ENCODE measurements at places on chromosomes 4 and X.
A peak's percentile ranks its signal among the peaks of the same experiment; 100 is the strongest.

DNA sequence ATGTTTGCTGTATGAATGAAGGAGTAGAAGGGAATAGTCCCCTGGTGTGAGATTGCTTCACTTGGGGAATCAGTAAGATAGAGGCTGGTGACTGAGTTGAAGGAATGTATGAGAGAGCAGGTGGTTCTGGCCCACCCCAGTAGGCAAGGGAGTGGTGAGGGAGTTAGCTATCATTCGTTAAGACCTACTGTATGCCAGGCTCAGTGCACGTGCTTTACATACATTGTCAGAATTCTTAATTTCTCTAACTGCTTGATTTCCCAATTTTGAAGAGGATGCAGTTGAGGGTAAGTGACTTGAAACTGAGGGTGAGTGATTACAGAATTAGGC lies 700 bp downstream of the VMA21 start:
- peak overlapping the region; percentile 98 for H3K27ac ChIP-seq
- no peaks in the 10 kb centered on the region for H3K27me3 ChIP-seq
- H3K36me3 ChIP-seq = no peaks in the 10 kb centered on the region
- H3K4me1 ChIP-seq = peaks cover 37% of the 10 kb centered on the region
- peak overlapping the region; percentile 86 for H3K4me3 ChIP-seq
- ATAC-seq = no peak

DNA sequence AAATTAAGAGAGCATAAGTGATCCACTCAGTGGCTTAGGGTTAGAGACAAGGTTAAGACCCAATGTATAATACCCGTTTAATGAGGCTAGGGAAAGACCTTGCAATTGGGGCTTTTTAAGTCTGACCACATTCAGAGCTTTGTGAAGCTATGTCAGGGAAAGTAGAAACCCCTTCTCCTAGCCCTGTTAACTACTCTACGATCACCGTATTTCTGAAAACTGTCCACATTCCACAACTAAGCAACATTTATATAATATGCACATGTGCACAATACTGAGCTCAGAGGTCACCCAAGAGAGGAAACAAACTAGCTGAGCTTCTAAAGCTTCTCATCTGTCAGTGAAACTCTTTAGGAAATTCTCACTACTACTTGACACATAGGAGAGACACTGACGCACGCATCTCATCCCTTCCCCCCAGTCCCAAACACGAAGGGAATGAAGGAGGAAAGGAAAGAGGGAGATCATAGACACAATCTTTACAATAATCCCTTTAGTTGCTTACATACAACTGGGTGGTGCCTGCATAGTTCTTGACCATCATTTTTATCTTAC lies 56.2 kb downstream of the METTL14 start:
- H3K36me3 ChIP-seq = peaks cover 32% of the 10 kb centered on the region
- H3K27me3 ChIP-seq = no peaks in the 10 kb centered on the region
- H3K4me1 ChIP-seq = no peaks in the 10 kb centered on the region

- H3K27me3 ChIP-seq = no peaks in the 10 kb centered on the region
- H3K36me3 ChIP-seq = no peaks in the 10 kb centered on the region
- H3K4me1 ChIP-seq = peaks cover 27% of the 10 kb centered on the region
- H3K4me3 ChIP-seq = peak overlapping the region; percentile 91
- H3K27ac ChIP-seq = peak overlapping the region; percentile 97
- ATAC-seq = no peak
These were observed 96.1 kb downstream of the PHKA2 start for GRCh38 chrX:18887825-18888212.

DNA sequence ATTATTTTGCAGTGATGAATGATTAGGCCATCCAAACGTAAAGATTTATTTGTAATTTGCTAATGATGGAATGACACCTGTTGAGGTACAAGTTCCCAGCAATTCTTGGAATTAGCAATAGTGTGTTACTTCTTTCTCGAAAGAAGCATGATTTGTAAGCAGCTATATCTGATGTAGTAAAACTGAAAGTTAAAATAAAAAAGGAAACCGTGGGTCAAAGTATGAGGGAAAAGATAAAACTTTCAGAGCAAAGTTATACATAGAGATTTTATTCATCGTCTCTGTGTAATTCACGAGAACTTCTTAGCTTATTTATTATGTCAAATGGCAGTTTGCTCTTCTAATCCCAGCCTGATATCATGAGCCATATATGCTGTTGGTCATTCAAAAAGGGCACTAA lies 59.0 kb downstream of the NFKB1 start:
- no peaks in the 10 kb centered on the region for H3K27me3 ChIP-seq
- peak overlapping the region; percentile 89 for H3K27ac ChIP-seq
- H3K4me3 ChIP-seq = peak overlapping the region; percentile 54
- peaks cover 66% of the 10 kb centered on the region for H3K4me1 ChIP-seq

- H3K27me3 ChIP-seq = no peaks in the 10 kb centered on the region
- peaks cover 16% of the 10 kb centered on the region for H3K36me3 ChIP-seq
These were observed 4.1 kb downstream of the SLC39A8 start for GRCh38 chr4:102341201-102341600.

- H3K36me3 ChIP-seq = no peaks in the 10 kb centered on the region
- no peak overlapping the region for H3K4me3 ChIP-seq
- ATAC-seq = no peak
- H3K27me3 ChIP-seq = no peaks in the 10 kb centered on the region
These were observed 1212.8 kb upstream of the ADGRL3 start for GRCh38 chr4:59987289-59987688.

- H3K4me3 ChIP-seq = no peak overlapping the region
- no peak for ATAC-seq
- peaks cover 50% of the 10 kb centered on the region for H3K36me3 ChIP-seq
- H3K4me1 ChIP-seq = no peaks in the 10 kb centered on the region
These were observed 3.0 kb upstream of the MAB21L2 start for GRCh38 chr4:150578745-150579501.

- no peaks in the 10 kb centered on the region for H3K27me3 ChIP-seq
- no peak overlapping the region for H3K27ac ChIP-seq
- H3K4me3 ChIP-seq = no peak overlapping the region
- no peaks in the 10 kb centered on the region for H3K4me1 ChIP-seq
These were observed 10.5 kb upstream of the GLUD2 start for GRCh38 chrX:121036951-121037350.

GRCh38 chrX:2500091-2500802 lies 529 bp downstream of the DHRSX start:
- peak overlapping the region; percentile 80 for H3K4me3 ChIP-seq
- H3K27ac ChIP-seq = peak overlapping the region; percentile 78
- no peaks in the 10 kb centered on the region for H3K36me3 ChIP-seq
- ATAC-seq = peak; percentile 67
- H3K27me3 ChIP-seq = no peaks in the 10 kb centered on the region
- peaks cover 41% of the 10 kb centered on the region for H3K4me1 ChIP-seq

DNA sequence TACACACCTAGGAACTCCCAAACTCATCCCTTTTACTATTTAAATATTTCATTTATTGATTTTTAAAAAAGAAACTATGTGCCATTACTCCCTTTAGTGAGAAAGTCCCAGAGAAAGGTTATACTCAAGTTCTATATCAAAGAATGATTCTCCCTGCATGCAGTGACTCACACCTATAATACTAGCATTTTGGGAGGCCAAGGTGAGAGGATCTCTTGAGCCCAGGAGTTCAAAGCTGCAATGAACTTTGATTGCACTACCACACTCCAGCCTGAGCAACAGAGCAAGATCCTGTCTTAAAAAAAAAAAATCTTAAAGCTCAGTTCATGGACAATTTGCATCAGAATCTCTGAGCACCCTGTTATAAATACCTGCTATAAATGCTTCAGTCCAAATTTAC lies 9.2 kb upstream of the RBPJ start:
- peak overlapping the region; percentile 73 for H3K27ac ChIP-seq
- H3K4me3 ChIP-seq = no peak overlapping the region
- peaks cover 16% of the 10 kb centered on the region for H3K4me1 ChIP-seq
- H3K27me3 ChIP-seq = no peaks in the 10 kb centered on the region
- no peak for ATAC-seq
- H3K36me3 ChIP-seq = no peaks in the 10 kb centered on the region

DNA sequence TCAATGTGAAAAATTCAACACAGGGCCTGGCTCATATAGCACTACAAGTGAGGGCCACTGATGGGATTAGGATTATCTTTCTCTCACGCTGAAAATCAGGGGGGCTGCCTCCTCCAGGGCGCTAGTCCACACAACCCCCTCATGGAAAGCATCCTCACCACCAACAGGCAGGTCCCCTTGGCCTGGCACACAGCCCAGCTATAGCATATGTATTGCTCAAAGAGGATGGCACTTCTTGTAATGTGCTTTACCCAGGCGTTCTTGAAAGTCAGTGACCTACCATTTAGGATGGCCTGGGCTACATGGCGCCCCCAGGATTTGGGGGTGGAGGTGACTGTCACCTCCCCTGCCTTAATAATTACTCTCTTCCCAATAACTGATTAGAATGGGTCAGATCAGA lies 71.0 kb upstream of the LSM6 start:
- ATAC-seq = no peak
- H3K36me3 ChIP-seq = no peaks in the 10 kb centered on the region
- peaks cover 12% of the 10 kb centered on the region for H3K4me1 ChIP-seq

DNA sequence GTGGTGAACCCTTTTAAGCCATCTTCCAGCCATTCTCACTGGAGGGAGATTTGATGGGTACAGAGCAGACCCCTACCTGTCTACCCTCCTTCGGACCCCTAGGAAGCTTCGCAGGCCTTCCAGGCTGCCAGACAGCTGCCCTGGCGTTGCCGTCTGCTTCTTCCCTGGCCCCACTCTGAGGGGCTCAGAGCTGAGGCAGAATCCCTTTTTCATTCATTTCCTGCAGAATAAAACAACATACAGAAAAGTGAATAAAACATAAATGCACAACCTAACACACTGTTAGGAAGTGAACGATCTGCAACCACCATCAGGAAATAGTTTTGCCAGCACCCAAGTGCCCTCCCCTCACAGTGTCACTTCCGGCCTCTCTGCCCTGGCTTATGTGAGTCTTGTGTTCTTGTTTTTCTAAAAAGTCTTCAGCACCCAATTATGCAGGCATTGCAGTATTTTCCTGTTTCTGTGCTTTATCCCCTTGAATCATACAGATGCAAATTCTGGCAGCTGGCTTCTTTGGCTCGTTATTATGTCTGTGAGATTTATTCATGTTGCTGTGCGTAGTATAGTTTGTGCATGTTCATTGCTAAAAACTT lies 5.6 kb upstream of the ADD1 start:
- peak; percentile 72 for ATAC-seq
- peaks cover 72% of the 10 kb centered on the region for H3K4me1 ChIP-seq
- H3K27ac ChIP-seq = peak overlapping the region; percentile 58
- H3K4me3 ChIP-seq = peak overlapping the region; percentile 30

Measured in stimulated activated memory B cell treated with anti-CD40 and anti-IgM and Interleukin-4, amounts not matched to agents 10 μg/mL and 1 μg/mL and 100 μg/mL, for 72 hours (primary cell).